SK-MEL-5 (cell line): ENCODE measurements at places on chromosomes 2 and 18. TPM values are rescaled to one million over a fixed set of nuclear protein-coding genes. Genes with fewer than 3 reads are reported as not detected.

The SOX11 gene
- total RNA-seq: not detected in 2 replicates

The PRSS56 gene
- not detected in 2 replicates for total RNA-seq

The KIAA2012 gene
- total RNA-seq: not detected in 2 replicates

The SPIRE1 gene
- 55.6 and 59.3 TPM in 2 replicates for total RNA-seq

The UGGT1 gene
- 52.3 and 58.4 TPM in 2 replicates for total RNA-seq

The SERPINB13 gene
- not detected in 2 replicates for total RNA-seq

The ZNF521 gene
- total RNA-seq: 1.9 and 4.9 TPM in 2 replicates
